ENCODE measurements at places on chromosomes 6 and 20. TPM values are rescaled to one million over a fixed set of nuclear protein-coding genes. Genes with fewer than 3 reads are reported as not detected.

The ABHD16B gene
- total RNA-seq: not detected

The BHLHE23 gene
- total RNA-seq: not detected

The RRAGD gene
- 0.22 TPM for total RNA-seq

The MLIP gene
- 0.44 TPM for total RNA-seq
